ENCODE measurements at places on chromosomes 7 and 10.

DNA sequence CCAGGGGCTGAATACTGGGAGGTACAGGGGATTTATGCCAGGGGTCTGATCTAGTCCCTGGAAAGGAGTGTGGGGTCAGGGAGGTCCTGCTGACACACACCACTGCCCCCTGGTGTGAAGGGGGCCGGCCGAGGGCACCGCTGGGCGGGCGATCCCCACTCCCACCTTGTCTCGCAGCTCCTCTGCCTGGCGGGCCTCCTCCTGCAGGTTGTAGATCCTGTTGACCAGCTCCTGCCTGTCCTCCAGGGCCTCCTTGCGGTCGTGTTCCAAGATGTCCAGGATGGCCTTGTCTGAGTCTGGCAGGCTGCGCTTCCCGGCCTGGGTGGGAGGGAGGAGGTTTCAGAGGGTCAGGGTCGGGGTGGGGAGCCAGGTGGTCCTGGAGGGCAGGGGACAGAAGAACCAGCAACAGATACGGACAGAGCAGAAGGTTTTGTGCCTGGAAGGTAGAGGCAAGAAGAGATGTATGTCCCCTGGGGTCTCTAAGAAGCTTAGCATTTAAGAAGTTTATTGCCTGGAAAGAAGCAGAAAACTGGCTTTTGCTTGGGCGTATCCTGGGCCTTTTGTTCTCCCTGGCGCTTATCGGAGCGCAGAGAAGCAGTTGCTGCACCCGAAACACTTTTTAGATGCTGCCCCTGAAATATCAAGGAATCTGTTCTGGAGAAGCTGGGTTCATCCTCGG is 94.5 kb upstream of the GNA12 start:
- no peak for DNase-seq

DNA sequence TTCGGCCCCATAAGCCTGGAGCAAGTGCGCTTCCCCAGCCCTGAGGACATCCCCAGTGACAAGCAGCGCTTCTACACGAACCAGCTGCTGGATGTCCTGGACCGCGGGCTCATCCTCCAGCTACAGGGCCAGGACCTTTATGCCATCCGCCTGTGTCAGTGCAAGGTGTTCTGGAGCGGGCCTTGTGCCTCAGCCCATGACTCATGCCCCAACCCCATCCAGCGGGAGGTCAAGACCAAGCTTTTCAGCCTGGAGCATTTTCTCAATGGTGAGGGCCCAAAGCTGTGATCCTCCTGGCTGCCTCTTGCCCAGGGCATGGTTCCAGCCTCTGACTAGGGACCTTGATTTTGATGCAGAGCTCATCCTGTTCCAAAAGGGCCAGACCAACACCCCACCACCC is 10.1 kb downstream of the IRF5 start:
- DNase-seq, result no peak

GRCh38 chr7:30053068-30053467 is 24.9 kb downstream of the PLEKHA8 start:
- DNase-seq, result no peak

DNA sequence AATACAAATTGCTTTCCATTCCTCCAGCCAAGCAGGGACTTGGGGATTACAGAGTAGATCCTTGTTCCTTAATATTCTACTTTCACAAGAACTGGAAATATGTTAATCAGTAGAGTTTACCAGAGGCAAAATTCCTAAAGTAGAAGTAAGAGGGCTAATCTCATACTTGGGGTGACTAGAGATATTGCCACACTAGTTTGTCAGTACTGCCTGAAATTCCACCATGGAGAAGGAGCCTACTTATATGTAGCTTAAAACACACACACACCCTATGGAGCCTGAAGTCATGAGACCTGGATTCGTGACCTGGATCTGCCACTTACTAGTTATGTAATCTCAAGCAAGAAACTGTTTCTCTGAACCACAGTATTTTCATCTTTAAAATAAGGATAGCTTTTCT is 33.9 kb downstream of the STRIP2 start:
- DNase-seq, result peak; percentile 67

DNA sequence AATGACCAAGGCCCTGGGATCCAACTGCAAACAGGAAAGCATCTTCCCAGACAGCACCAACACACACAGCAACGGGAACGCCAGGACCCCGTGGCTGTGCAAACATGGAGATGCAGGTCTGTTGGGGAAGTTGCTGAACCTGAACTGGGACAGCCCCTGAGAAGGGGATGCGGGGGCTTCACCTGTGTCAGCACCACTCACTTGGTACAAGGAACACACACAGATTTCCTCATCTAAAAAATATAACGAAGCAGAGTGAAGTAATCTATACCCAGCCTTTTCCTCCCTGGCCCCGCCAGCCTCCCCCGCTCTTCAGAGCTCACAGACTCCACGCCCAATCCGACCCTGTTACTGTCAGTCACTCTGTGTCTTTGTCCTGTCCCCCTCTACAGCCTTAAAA is 93.0 kb downstream of the PTPRN2 start:
- no peak for DNase-seq

GRCh38 chr10:13348216-13349017 is at the start of gene SEPHS1:
Gene SEPHS1, minus strand, starts transcription at chr10:13348293. Its CDS starts 3,343 bp downstream, at chr10:13344950.
- DNase-seq, result peak; percentile 57

DNA sequence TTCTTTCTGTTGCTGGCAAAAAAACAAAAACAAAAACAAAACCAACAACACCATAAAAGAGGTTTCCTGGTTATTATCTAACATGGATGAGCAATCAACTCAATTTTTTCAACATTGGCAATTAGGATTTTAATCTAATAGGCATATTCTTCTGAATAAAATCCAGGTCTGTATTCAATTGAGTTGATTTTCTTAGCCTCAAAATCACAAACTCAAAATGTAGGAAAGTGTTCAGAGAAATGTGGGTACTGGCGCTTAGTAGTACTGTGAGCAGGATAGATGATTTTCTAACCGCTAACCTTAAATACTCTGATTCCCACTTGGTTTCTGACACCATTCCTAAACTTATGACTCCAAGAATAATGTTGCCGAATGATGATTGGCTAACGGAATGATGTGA is 5.6 kb downstream of the WNT16 start:
- no peak for DNase-seq
